Activated CD4-positive, CD25-positive, alpha-beta regulatory T cell (primary cell): ENCODE measurements at places on chromosomes 1 and 21.

DNA sequence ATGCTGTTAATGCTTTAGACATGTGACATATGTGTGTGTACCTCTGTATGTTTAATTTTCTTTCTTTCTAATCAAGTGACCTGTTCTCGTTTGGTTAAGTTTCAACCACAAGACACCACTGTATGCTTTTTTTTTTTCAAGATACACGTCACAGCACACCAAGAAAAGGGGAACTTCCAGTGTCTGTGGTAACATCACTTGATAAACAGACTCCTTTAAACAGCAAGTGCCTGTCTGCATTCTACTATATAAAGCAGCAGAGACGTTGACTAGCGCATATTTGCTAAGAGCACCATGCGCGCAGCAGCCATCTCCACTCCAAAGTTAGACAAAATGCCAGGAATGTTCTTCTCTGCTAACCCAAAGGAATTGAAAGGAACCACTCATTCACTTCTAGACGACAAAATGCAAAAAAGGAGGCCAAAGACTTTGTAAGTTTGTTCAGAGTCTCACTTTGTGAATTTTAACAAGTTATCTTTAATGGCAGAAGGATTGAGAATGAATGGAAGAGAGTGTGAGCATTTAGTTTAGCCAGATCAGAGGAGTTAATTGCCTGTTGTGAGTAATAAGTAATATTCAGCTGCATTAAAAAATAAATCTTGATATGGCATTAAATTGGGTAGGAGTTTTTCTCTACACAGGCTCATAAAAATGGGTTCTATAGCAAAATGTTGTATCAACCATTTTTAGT lies at the start of gene RGS1:
TSS of gene RGS1 (plus strand) at position 275 of the 691 bp plus-strand sequence. CDS start at position 295, 20 bp downstream.
- DNase-seq: peak; percentile 25

DNA sequence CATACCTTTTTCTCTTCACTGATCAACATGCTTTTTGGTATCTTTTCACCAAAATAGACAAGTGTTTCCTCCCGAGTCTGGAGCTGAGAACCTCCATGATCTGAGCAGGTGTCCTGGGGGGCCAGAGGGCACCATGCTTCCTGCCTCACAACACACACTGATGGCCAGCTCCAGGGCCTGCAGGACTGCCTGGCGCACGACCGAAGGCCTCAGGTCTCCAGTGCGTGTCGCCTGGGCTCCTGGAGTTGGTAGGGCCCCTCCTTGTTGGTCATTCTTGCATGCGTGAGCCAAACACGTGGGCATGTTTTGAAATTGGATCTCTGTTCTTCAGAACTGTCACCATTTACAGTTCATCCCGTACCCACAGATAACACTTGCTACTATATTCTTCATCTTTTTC lies 64.4 kb downstream of the SLC37A1 start:
- no peak for DNase-seq

DNA sequence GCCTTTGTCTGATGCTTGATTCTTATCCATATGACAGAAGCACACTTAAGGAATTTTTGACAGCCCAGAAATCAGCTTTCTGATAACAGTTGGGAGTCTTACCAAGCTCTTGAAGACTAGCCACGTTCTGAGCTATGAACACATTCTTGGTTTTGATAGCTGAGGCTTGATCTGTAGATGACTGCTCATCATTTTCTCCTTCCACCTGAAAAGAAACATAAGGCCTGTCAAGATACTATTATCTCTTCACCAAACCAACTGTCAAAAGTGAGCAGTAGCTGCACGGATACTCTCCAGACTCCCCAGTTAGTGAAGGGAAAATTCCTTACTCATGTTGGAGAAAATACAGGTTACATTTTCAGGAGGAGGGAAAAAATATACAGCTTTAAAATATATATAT lies 12.2 kb downstream of the UBR4 start:
- DNase-seq: no peak

GRCh38 chr1:107702946-107703571 lies 261.9 kb downstream of the VAV3 start:
- DNase-seq: no peak

- no peak for DNase-seq
These were observed 810 bp upstream of the HLX start for GRCh38 chr1:220878191-220879075.

DNA sequence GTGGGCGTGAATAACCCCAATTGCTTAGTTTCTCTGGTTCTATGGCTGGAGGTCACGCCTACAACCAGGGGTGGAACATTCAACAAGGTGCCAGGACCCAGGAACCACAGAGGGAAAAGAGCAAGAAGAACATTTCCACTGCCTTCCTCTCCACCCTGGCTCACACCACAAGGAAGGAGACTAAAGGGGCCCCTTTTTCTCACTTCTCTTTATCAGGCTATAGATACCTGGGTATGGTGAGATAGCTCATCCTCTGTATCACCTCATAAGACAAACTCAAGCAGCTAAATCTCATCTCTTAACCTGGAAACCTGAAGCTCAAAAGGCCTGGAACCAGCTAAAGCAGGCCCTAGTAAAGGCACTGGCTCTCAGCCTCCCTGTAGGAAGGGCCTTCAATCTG lies 438.8 kb upstream of the OLFM3 start:
- no peak for DNase-seq

DNA sequence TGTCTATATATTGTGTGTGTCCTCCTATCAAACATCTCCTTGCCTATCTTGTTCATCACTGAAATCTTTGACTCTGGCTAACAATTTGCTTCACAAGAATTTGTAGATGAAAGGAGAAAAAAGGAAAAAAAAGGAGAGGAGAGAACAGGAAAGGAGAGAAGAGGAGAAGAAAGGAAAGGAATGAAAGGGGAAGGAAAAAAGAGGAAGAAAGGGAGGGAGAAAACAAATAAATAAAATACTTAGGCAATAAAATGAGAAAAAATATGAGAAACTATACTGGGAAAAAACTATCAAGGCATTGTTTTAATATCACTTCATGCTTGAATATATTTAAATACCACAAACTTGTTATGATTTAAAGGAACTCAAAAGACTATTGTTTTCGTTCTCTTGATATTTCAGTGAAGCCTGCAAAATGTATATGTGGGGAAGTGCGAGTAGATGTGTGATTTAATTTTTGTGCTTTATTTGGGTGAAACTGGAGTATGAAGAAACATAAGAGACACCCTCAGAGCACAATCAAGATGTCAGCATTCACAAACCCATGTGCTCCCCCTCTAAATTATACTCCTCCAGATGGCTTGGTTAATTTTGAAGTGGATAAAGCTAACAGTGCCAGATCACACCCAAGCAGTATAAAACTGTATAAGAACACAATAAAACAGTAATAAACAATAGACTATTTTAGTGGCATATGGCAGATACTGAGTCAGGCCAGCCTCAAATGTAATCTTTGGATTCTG lies 205.7 kb upstream of the SAMSN1 start:
- no peak for DNase-seq

- DNase-seq: no peak
These were observed 3.3 kb downstream of the PDZK1IP1 start for GRCh38 chr1:47186267-47187185.

DNA sequence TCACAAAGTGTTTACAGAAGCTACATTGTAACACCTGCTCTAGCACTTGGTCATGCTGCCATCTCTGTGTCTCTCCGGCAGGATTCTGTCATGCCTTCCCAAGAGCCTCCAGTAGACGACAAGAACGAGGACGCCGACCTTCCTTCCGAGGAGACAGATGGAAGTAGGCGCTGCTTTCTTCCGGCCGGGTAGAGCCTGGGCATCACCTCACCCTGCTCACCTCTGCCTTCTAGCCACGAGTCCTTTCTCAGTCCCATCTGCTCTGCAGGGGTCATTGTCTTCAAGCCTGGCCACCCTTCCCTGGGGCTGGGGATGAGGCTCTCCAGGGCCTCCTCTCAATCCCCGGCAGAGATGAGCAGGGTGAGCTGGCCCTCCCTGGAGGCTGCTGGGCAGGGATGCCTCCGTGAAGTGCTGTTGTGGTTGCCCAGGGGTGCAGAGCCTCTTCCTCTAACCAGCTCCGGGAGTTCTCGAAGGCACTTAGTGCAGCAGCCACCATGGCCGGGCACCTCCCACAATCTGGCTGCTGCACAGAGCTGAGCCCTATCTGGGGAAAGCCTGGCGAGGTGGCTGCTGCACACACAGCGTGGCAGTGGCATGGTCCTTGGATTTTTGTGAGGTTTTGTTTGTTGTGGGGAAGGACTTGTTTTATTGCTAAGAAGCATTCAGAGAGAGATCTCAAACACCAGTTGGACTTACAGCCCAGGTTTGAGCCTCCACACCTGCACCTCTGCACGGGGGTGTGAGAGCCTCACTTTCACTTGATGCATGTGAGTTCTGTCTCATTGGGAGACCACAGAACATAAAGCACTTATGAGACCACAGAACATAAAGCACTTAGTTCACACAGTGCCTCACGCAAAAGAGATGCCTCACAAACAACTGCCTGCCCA lies 48.4 kb downstream of the FAAP20 start:
- DNase-seq: no peak

DNA sequence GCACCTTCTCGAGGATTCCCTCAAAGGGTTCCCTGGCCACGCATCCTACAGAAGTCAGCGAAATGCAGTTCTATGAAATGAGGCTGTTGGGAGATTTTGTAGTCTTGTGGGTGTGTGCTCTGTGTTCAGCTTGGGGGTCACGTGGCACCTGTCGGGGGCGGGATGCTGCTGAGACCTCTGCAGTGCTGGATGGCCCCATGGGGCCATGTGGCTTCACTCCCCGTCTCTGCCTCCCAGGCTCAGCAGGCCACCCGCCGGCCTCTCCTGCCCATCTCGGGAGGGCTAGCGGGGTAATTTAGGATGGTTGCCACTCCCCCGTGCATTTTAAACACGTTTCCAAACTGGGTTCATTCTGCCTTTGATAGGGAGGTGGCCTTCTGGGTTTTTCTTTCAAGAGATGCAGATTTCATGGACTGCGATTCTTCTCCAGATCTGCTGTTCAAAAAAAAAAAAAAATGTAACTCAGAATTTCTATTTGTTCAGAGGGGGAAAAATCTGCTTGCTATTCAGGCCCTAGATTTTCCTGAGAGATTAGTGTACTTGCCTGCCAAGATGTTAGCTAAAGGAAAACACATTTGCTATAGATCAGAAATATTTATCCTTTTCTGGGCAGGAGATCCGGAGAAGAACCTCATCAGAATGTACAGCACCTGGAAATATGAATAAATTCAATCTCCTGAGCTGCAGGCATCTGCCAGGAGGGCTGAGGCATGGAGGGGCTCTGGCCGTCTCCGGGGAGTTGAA lies 277.2 kb upstream of the VAMP3 start:
- DNase-seq: no peak

GRCh38 chr1:217482356-217483102 lies 148.4 kb downstream of the GPATCH2 start:
- no peak for DNase-seq

DNA sequence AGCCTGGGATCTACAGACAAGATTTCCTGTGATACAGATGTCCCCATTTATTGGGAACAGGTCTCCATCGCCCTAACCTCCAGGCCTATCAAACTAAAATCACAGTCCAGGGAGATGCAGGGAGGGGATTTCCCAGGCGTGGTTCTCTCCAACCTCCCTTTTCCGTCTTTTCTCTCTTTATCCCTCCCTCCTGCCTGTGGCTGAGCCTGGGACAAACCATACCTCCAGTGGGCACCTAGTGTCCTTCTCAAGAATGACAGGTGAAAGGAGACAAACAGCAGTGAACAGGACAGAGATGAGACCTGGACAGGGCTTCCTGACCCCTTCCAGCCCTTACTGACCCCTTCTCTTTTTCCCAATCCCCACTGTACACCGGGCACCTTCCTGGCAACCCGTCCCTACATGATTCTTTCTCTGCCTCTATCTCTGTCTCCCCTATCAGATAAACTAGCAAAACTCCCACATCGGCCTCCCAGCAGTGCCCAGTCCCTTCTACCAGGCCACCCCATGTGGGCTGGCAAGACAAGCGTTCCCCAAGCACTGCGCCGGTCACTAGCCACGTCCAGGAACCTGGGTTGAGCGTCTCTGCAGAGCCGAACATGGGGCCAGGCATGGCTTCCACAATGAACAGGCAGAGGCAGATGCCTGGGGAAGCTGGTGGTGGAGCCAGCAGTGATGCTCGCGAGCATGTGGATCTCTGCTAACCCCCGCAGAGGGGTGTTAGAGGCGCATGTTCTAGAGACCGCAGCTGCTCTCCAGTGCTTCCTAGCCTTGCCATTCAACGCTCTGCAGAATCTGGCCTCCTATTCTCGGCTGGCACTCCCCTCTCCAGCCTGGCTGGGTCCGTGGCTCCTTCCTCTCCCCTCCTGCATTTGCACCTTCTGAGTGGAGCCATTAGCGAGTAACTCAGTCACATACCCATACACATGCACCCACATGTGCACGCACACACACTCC lies 54.7 kb downstream of the ELK4 start:
- no peak for DNase-seq

DNA sequence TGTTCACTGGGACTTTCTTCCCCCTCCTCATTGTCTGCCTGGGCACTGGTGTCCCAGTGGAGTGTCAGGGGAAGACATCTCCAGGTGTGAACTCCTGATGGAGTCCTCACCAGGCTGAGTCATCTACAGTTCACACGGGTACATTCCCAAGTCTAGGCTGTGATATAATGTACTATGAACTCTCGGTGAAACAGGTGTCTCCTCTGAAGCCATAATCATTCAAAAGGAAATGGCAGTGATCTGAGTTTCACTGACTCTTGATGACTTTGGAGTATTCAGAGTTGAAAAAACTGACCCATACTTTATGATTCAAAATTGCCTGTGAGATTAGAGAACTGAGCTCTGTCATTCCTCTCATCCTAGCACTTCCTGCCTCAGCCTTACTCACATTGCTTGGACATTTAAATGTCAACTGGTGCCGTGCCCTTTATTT lies 9.1 kb downstream of the LAMC2 start:
- no peak for DNase-seq

DNA sequence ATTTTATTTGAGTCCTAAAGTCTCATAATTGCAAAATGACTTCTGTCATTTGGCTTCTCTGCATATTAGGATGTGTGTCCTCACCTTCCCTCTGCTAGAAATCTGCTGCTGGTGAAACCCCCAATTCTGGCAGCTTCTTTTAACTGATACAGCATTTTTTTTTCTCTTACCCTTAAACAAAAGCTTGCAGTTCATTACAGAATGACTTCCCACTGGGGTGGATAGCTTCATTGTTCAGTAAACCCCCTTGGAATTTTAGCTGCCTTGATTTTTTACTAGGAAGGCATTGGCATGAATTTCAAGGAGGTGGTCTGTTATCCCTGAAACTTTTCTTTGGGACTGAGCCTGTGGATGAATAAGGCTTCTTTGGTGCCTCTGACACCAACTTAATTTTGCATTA lies 16.8 kb downstream of the TSEN15 start:
- DNase-seq: no peak

DNA sequence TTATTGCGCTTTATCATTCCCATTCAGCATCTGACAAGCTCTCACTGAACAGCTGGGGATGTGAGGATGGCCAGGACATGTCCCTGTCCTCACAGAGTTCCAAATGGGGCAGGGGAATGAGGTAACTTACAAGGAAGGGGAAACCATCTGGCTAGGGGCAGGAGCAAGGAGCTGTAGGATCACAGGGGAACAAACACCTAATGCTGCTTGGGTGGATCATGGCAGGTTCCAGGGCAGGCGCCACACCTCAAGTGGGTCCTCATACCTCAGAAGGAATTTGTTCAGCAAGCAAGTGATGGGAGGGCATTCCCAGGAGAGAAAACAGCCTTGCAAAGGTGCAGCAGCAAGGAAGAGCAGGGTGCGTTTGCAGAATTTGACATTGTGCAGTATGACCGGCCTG lies 35.1 kb upstream of the GRIK3 start:
- DNase-seq: no peak

GRCh38 chr1:203629507-203630082 lies 3.0 kb downstream of the ATP2B4 start:
- DNase-seq: peak; percentile 32

GRCh38 chr1:53582211-53583020 lies 123.2 kb downstream of the DMRTB1 start:
- no peak for DNase-seq
